Inflammatory macrophage (primary cell): ENCODE measurements at places on chromosomes 16 and 17.

- peak; percentile 3 for DNase-seq
Observed at GRCh38 chr16:17106243-17106791, 364.4 kb downstream of the XYLT1 start.

- no peak for DNase-seq
Observed at GRCh38 chr16:85281181-85281580, 168.9 kb upstream of the CIBAR2 start.

DNA sequence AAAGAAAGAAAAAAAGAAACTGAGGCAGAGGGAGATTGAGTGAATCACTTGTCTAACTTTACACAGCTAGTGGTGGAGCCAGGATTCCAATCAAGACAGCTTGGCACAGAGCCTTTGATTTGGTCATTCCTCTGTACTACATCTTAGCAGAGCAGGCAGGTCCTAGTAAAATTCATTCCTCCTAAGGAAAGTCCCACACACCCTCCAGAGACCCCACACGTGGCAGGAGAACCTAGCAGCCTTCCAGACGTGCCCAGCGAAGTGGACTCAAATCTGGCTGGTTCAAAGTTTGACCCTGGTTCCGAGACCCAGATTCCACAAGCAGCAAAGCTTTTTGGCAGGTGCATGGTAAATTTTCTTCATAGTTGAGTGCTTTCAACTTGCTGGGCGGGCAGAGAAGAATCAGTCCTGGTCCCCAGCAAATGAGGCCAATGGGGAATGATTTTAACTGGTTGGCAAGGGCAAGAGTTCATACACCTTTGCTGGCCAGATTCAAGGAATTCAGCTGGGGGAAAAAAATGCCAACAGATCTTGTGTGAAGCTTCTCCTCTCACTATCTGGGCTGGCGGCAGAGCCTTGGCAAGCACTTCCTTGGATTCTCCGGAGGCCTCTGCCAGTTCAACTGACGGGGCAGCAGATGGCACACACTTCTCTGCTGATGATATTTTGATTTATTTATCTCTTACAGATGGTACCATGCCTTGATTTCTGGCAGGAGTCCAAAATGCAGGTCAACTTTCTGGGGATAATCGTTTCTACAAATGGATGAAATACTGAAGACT lies 82.4 kb downstream of the GSG1L start:
- no peak for DNase-seq

GRCh38 chr16:9595393-9595792 lies 503.9 kb downstream of the HAPSTR1 start:
- no peak for DNase-seq

- DNase-seq, result no peak
Observed at GRCh38 chr16:76780556-76780955, 410.4 kb upstream of the MON1B start.

- no peak for DNase-seq
Observed at GRCh38 chr16:3467921-3468320, 24.4 kb downstream of the NAA60 start.

GRCh38 chr17:43587647-43588046 lies 41.5 kb upstream of the ETV4 start:
- peak; percentile 24 for DNase-seq

GRCh38 chr16:47136099-47136842 lies 7.5 kb downstream of the NETO2 start:
- no peak for DNase-seq

DNA sequence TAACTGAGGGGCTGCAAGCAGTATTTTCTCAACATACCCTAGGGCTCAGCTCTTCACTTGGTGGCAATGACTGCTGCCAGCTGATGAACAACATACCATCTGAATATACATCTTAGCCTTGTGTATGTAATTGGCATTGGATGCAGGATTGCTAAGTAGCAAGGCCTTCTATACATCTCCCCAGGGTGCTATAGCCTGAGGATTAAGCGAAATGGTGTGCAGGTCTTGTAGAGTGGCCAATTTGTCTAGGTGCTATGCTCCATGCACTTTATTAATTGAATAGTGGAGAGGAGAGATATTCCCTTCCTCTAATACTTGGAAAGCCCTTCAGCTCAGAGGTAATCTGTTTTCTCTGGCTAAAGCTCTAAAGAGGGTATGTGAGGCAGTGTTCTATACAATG lies 71.9 kb downstream of the KIF2B start:
- no peak for DNase-seq

GRCh38 chr17:61465550-61466237 lies 13.5 kb downstream of the TBX4 start:
- DNase-seq, result no peak

GRCh38 chr16:28301154-28301553 lies 8.8 kb downstream of the SBK1 start:
- DNase-seq, result no peak

- DNase-seq, result no peak
Observed at GRCh38 chr16:47984669-47985068, 171.1 kb downstream of the ABCC12 start.

DNA sequence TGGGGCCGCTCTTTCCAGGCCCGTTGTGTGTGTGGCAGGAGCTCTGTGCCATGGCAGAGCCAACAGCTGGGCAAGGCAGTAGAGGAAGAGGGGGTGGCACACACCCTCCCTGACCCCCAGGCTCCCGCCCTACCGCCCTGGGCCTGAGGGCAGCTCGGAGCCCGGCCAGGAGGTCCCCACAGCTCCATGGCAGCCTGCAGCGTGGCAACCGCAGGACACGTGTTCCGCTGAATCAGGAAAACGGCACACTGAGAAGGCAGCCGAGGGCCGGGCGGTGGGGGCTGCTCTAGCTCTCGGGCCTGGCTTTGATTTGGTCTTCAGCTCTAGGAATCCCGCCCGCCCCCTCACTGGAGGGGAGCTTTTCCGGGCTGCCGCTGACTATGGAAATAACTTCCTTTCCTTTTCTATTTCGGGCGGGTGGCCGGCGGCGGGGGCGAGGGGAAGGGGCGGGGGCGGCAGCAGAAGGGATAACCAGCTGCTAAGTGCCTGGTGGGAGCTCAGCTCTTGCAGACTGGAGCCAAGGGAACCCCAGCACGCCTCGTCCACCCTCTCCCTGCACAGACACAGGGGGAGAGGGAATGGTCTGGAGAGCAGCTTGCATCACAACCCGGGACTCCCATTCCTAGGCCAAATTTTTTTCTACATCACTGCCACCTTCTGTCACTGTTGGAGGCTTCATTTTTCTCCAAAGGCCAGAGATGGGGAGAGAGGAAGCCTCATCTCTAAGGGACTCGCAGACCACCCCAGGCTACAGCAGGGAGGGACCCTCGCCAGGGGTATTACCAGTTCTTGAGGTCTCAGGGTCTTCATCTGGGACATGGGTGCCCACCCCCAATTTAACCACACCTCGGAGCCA lies 24.8 kb upstream of the MRPS23 start:
- peak; percentile 50 for DNase-seq
